Mammary epithelial cell (primary cell): ENCODE measurements at places on chromosomes 13 and 19. TPM values are rescaled to one million over a fixed set of nuclear protein-coding genes. Genes with fewer than 3 reads are reported as not detected.

GRCh38 chr13:39484506-39485313 lies 118.3 kb downstream of the LHFPL6 start:
- DNase-seq: peak; percentile 42

The LILRB1 gene
- total RNA-seq: not detected

GRCh38 chr19:42291435-42291810 lies 10.5 kb upstream of the PRR19 start:
- no peak for DNase-seq

- DNase-seq: no peak
These were observed 10.5 kb downstream of the AP1M1 start for GRCh38 chr19:16208064-16208759.

DNA sequence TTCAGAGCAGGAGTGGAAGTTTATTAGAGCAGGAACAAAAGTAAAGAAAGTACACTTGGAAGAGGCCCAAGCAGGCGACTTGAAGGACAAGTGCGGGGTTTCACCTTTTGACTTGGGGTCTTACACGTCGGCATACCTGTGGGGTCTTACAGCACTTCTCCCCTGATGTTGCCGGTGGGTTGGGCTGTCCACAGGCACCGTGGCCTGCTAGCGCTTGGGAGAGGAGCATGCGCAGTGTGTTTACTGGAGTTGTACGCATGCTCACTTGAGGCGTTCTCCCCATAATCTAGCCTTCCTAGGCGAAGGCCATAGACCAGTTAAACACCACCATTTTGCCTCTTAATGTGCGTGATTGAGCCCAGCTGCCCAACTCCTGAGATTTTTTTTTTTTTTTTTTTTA lies 25.0 kb upstream of the PLEKHF1 start:
- no peak for DNase-seq

DNA sequence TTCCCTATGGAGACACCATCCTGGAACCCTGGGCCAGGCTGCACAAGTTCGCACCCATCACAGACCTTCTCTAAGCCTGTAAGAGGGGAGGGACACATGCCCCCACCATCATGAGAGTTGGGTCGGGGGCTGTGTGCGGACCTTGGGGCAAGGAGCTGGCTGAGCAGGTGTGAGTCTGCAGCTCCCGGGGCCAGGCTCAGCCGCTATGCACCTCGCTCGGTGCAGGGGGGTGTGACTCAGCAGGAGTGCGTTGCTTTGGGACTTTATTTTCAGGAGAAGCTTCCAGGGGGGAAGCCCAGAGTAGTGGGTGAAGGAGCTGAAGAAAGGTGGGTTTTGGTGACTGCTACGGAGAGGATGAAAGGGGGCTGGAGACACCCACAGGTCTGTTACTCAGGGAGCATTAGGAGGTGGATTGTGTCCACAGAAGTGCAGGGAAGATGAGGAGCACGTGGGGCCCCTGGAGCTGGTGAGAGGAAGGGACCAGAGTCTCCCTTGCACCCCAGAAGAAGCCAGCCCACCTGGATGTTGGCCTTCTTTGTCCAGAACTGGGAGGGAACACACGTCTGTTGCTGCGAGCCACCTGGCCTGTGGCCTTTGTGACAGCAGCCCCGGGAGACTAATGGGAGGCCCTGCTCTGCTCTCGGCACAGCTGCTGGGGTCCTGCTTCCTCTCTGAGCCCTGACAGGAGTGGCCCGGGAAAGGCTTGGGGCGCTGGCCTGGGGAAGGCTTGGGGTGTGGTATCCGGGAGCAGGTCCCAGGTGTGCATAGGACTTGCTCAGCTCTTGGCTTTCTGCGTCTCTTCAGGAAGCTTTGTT lies 162.6 kb downstream of the TEX29 start:
- no peak for DNase-seq

The HIPK4 gene
- 0.33 TPM for total RNA-seq

DNA sequence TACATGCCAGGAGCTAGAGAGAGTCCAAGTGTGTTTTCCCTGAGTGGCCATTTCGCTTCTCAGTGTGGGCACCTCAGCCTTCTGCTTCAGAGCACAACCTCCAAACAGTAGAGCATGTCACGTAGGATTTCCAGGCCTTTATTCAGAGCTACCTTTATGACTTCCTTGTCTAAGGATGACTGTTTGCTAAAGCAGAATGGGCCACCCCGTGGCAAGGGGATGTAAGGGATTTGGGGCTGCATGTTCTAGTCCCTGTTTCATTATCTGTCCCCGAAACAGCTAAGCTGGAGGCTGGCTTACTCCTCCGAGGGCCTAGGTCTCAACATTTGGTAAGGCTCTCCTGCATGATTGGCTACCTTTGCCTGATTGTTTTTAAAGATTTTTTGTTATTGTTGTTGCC lies 6.0 kb downstream of the RNASEH2B start:
- DNase-seq: no peak

GRCh38 chr13:112392719-112393118 lies 16.6 kb downstream of the SPACA7 start:
- DNase-seq: no peak

DNA sequence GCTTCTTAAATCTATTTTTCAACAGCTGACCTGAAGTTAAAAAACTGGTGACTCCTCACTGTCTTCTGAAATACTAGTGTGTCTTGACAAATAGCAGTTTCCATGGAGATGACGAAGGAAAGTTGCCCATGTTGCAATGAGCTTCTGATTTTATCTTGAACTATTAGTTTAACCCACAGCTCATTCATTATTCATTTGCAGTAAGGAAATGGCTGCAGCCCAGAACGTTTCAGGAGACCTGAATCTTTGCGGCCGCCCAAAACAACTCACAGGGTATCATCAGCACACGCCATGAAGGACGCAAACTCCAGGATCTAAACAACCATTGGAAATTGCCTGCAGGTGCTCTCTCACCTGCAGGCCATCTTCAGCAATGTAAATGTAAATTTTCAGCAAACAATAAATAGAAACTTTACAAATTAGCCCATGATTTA lies 142.5 kb downstream of the DCLK1 start:
- DNase-seq: peak; percentile 11

The ZGLP1 gene
- total RNA-seq: 1.2 TPM

The FREM2 gene
- 0.08 and 0.16 TPM in 2 replicates for total RNA-seq

The ANKRD24 gene
- total RNA-seq: 0.67 TPM

The RSPH6A gene
- total RNA-seq: 0.17 TPM

- DNase-seq: no peak
These were observed 54.8 kb downstream of the FRY start for GRCh38 chr13:32086366-32086765.

The KIR2DL3 gene
- not detected in 2 replicates for total RNA-seq

DNA sequence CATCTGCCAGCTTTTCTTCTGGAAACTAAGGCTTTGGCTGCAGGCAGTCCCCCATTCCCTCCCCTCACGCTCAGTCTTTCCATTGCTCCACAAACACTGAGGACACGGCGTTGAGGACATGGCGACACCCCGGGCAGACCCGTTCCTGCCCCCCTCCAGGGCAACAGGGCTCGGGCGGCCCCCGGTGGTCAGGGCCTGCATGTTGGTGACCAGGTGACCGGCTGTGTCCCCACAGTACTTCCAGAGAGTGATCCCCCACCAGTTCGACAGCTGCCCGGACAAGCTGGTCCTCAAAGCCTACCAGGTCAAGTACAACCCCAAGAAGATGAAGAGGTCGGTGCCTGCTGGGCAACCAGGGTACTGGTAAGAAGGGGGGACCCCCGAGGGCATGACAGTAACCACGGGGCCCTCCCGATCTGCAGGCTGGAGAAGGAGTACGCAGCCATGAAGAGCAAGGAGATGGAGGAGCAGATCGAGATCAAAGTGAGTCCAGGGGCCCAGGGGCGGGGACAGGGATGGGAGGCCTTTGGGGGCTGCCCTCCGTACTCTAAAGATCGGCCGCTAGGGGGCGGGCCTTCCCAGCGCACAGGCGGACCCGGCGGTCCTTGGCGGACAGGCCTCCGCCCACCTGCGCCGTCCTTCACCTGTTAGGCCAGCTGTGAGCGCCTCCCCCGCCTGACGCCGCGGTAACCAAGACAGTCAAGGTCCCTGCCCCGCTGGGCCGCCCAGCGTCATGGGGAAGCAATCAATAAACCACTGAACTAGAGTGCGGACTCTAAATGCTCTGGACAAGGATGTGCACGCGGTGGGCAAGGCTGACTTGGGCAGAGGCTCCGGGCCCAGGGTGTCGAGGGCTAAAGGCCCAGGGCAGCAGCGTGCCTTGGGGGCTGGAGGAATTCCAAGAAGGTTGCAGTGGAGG lies 21.1 kb downstream of the PRR36 start:
- peak; percentile 63 for DNase-seq

DNA sequence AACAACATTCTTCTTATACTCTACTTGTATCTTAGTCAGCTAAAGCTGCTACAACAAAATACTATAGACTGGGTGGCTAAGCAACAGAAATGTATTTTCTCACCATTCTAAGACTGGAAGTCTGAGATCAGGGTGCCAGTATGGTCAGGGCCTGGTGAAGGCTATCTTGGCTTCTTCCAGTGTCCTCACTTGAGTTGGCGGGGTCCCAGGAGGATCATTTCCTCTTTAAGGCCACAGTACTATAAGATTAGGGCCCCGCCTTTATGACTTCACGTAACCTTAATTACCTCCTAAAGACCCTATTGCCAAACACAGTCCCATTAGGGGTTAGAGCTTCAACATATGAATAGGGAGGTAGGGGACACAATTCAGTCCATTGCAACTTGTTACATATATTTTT lies 30.7 kb upstream of the DOCK9 start:
- DNase-seq: no peak

DNA sequence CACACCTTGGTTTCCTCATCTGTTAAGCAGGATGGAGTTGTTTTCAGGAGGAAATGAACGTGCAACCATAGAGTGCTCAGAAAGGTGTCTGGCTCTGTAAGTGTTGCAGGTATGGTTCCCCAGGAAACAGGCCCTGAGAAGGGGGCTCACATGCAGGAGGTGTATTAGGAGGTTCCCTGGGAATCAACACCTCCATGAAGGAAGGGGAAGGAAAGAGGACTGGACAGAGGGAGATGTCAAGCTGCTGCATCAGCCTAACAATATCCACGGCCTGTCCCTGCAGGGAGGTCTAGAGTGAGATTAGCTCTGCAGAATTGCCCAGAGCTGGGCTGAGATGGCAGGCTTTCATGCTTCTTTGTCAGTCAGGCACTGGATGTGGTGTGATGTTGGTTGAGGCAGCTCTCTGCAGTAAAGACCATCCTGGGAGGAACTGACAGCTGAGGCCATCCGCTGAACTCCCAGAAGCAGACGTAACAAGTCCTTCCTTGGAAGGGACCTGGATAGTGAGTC lies 373.3 kb downstream of the ZNF536 start:
- no peak for DNase-seq

DNA sequence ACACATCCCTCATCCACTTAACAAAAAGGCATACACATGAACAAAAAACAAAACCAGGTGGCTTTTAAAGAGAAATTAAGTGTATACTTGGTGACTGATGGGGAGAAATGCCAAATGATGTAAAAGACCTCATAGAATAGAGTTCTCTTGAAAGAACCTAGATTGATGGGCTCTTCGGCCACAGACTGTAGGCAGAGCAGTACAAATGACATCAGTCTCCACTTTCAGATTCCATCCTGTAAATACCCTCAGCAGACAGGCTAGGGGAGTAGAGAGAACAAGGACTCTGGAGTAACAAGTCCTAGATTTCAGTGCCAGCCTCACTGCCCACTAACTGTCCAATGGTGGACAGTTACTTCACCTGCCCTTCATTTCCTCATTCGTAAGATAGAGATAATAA lies 203.8 kb downstream of the MZT1 start:
- no peak for DNase-seq

The ZNF583 gene
- total RNA-seq: 4.7 TPM

The ZNF611 gene
- 15.0 TPM for total RNA-seq

DNA sequence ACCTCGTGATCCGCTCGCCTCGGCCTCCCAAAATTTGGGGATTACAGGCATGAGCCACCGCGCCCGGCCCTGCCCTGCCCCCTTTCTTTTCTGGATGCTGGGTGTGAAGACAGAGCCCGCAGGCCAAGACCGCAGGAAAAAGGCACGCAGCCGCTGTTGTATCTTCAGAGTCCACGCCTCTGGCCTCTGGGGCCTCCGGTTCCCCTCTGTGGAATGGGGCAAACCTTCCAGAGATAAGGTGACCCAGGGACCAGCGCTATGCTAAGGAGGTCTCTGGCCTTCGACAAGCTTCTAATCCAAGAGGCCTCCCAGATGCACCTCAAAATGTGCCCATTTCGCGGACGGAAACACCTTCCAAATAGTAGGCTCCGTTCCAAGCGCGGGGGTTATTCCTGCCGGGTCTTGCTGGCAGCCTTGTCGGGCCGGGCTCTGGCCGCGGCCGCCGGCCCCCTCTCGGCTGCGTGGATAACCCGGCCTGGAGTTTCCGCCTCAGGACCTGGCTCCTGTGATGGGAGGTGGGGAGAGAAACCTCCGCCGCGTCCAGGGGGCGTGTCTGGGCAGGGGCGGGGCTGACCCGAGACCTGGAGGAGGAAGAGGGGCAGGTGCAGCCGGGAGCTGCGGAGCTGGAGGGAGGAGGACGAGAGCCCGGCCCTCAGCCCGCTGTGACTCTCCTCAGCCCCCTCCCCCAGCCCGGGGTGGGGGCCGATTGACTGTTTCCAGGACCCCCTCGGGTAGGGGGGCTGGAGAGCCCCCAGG lies 13.1 kb downstream of the TJP3 start:
- peak; percentile 83 for DNase-seq

The ZNF525 gene
- 10.7 and 15.1 TPM in 2 replicates for total RNA-seq

GRCh38 chr13:111395511-111396393 lies 75.3 kb downstream of the TEX29 start:
- no peak for DNase-seq

The TPTE2 gene
- not detected for total RNA-seq

The HMGB1 gene
- 78.0 TPM for total RNA-seq

GRCh38 chr19:3692141-3693024 lies 7.9 kb downstream of the PIP5K1C start:
- DNase-seq: no peak

The GPC6 gene
- total RNA-seq: 31.2 TPM

GRCh38 chr13:112103260-112103838 lies 36.4 kb downstream of the SOX1 start:
- DNase-seq: no peak

- DNase-seq: peak; percentile 40
These were observed 55.9 kb downstream of the ERCC5 start for GRCh38 chr13:102901615-102902305.

GRCh38 chr19:19711934-19712828 lies 20.7 kb downstream of the ZNF14 start:
- DNase-seq: no peak

DNA sequence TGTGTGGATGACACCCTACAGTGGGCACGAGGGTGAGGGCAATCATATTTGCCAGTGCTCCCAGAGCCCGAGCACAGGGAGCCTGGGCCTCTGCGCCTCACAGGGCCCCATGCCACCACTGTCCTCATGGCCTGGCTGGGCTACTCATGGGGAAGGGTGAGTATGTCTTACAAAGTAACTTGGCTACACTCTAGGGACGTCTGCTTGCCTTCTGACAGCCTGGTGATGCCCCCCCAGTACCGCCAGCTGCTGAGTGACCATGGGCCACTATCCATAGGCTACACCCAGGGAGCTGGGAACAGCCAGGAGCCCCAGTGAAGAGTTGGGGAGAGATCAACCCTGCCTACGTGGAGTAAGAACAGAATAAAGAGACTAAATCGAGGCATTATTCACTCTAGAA lies 78.8 kb downstream of the SERP2 start:
- no peak for DNase-seq
